ENCODE measurements at places on chromosomes 2 and 18. TPM values are rescaled to one million over a fixed set of nuclear protein-coding genes. Genes with fewer than 3 reads are reported as not detected.

UNC50 gene
- total RNA-seq, result 34.4 TPM

DNAJC5G gene
- total RNA-seq, result not detected

UGT1A4 gene
- not detected for total RNA-seq

CD8B2 gene
- not detected for total RNA-seq

ANKRD30B gene
- not detected for total RNA-seq

CDH2 gene
- total RNA-seq, result 22.8 TPM

PLEKHB2 gene
- total RNA-seq, result 61.7 TPM

UGT1A5 gene
- not detected for total RNA-seq

RAPGEF4 gene
- total RNA-seq, result 79.9 TPM

TTR gene
- 5.2 TPM for total RNA-seq
